ENCODE measurements at places on chromosomes 2 and 18. TPM values are rescaled to one million over a fixed set of nuclear protein-coding genes. Genes with fewer than 3 reads are reported as not detected.

Gene ACVR2A
- total RNA-seq: 6.6 TPM

GRCh38 chr2:198173242-198173641 is 368.8 kb downstream of the PLCL1 start:
- no peak overlapping the region for H3K27ac ChIP-seq
- no peaks in the 10 kb centered on the region for H3K27me3 ChIP-seq
- no peaks in the 10 kb centered on the region for H3K36me3 ChIP-seq

GRCh38 chr2:227867386-227867785 is 4.0 kb upstream of the DAW1 start:
- no peaks in the 10 kb centered on the region for H3K4me1 ChIP-seq
- no peak overlapping the region for H3K27ac ChIP-seq
- H3K27me3 ChIP-seq: peaks cover 6% of the 10 kb centered on the region
- H3K36me3 ChIP-seq: no peaks in the 10 kb centered on the region
- DNase-seq: no peak
- no peak overlapping the region for H3K4me3 ChIP-seq

- no peaks in the 10 kb centered on the region for H3K27me3 ChIP-seq
- no peak overlapping the region for H3K4me3 ChIP-seq
- DNase-seq: peak; percentile 50
- no peaks in the 10 kb centered on the region for H3K36me3 ChIP-seq
- H3K4me1 ChIP-seq: peaks cover 93% of the 10 kb centered on the region
- H3K27ac ChIP-seq: peak overlapping the region; percentile 90
Measured at GRCh38 chr2:65064728-65065552, 8.7 kb downstream of the CEP68 start.

DNA sequence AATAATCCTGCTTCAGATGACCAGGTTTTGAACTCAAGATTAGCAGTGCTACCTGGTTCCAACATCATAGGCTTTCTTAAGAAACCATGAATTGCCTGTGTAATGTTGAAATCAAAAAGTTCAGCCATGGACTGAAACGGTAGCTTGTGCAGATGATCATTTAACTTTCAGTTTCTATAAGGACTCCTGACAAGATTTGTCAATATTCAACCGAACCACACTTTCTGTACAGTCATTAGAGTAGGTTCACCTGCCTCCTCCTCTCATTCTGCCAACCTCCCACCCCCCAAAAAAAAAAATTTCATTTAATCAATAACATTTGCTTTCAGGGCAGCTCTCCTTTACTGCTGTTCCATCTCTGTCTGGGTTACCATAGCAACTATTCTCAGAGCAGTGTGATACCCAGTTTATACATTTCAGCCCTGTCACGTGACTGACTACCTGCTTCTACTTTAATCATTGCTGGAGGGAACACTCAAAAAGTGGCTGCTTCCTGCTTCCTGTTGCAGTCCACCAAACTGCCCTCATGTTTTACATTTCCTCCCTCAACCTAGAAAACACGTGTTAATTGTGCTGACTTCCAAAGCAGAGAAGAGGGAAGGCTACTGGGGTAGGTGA is 275.5 kb downstream of the SS18 start:
- no peaks in the 10 kb centered on the region for H3K27me3 ChIP-seq
- H3K4me3 ChIP-seq: no peak overlapping the region
- no peaks in the 10 kb centered on the region for H3K36me3 ChIP-seq
- H3K27ac ChIP-seq: no peak overlapping the region

DNA sequence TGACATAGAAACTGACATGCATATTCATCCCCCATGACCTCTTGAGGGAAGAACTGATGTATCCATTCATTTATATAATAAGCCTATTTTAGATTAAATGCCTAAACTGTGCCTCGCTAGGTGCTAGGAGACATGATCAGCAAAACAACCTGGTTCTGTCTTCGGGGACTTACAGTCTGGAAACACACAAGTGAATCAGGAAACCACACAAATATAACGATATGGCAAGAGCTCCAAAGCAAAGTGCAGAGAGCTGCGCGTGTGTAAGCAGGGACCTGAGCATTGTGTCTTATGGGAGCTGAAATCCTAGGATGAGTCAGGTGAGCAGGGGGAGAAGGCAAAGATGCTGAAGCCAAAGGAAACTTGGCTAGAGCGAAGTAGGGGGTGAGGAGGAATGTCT is 120.6 kb downstream of the NRP2 start:
- no peaks in the 10 kb centered on the region for H3K36me3 ChIP-seq
- H3K4me1 ChIP-seq: no peaks in the 10 kb centered on the region
- no peaks in the 10 kb centered on the region for H3K27me3 ChIP-seq
- no peak overlapping the region for H3K27ac ChIP-seq
